Stimulated activated CD8-positive, alpha-beta memory T cell treated with anti-CD3 and anti-CD28 coated beads, Interleukin-7, amount 100 ng/mL, for 4 hours (primary cell): ENCODE measurements at places on chromosomes 1 and 21.

DNA sequence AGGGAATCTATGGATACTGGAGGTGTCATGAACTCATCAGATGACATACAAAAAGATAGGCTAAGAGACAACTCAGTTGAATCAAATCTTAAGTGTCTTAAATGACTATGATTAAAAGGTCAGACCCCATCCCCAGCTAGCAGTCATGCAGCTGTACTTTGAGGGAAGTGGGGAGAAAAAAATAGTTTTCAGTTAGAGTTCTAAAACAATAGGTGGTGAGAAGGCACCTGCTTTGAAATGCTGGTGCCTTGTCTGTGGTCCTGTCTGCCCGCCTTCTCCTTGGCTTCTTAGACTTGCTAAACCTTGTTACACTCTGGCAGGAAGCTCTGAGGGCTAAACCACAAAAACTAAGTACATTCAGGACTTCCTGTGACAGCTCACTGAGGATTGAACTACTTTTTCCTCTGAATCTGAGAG, 15.3 kb downstream of the CD2 start:
- DNase-seq, result peak; percentile 70

DNA sequence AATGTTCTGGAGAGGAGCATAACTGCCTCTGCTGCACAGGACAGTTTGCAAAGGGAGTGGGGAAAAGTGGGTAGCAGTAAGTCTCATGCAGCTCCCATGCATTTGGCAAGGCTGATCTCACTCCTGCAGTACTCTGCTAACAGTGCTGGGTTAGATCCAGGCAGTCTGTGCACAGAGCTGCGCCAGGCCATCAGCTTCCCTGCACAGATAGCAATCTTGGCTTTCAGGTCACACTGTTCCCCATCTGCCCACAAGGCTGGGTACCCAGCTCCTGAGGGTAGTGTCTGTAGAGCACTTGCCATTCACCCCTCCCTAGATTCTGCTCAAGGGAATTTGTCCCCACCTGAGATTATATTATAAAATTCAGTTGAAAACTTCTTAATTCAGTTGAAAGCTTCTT, 72.1 kb downstream of the SH3BGR start:
- DNase-seq, result no peak

DNA sequence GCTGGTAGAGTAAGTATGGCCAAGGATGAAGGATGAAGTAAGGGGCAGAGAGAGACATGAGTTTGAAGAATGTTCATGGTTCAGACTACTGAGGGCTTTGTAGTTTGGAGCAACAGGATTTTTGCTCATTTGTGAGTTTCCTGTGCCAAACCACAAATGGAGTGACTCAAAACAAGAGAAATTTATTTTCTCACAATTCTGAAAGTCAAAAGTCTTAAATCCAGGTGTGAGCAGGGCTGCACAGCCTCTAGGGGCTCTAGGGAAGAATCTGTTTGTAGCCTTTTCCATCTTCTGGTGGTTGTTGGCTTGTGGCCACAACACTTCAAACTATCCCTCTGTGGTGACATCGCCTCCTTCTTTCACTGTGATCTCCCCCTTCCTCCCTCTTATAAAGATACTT, 58.9 kb downstream of the RHOU start:
- DNase-seq, result no peak

- no peak for DNase-seq
Measured at GRCh38 chr1:155294520-155295182, 6.6 kb downstream of the PKLR start.

DNA sequence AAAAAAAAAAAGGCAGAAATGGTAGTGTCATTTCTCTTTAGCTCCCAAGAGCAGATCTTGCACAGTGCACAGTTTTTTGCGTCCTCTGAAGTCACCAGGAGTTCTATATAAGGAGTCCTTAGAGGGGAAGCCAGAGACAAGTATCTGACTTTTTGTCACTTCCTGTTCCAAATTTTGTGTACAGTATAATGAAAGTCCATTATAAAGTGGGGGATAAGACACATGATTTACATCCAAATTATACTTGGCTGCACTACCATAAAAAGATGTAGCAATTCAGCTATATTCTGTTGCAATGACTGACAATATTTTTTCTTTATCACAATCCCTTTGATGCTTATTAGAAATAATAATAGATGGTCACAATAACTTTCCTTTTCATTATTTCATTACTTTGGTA, 1276.9 kb upstream of the ADGRL2 start:
- DNase-seq, result no peak

DNA sequence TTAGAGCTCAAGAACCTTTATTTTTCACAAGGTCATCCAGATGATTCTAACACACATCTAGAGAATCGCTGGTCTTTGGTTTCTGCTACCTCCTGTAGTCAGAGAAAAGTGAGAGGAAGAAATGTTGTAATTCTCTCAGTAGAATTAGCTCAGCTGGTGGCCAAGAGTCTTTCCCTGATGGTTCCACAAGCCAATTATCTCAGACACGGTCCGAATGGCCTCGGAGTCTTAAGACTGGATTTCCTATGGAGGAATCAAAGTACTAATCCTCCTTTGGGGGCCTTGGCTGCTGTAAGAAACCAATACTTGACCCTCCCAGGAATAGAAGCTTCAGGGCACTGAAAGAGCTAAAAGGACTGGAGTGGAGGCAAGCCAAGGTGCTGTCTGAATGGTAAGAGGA, 1.8 kb downstream of the TMEM81 start:
- no peak for DNase-seq

- peak; percentile 15 for DNase-seq
Measured at GRCh38 chr1:10939654-10940450, 72.6 kb upstream of the TARDBP start.

DNA sequence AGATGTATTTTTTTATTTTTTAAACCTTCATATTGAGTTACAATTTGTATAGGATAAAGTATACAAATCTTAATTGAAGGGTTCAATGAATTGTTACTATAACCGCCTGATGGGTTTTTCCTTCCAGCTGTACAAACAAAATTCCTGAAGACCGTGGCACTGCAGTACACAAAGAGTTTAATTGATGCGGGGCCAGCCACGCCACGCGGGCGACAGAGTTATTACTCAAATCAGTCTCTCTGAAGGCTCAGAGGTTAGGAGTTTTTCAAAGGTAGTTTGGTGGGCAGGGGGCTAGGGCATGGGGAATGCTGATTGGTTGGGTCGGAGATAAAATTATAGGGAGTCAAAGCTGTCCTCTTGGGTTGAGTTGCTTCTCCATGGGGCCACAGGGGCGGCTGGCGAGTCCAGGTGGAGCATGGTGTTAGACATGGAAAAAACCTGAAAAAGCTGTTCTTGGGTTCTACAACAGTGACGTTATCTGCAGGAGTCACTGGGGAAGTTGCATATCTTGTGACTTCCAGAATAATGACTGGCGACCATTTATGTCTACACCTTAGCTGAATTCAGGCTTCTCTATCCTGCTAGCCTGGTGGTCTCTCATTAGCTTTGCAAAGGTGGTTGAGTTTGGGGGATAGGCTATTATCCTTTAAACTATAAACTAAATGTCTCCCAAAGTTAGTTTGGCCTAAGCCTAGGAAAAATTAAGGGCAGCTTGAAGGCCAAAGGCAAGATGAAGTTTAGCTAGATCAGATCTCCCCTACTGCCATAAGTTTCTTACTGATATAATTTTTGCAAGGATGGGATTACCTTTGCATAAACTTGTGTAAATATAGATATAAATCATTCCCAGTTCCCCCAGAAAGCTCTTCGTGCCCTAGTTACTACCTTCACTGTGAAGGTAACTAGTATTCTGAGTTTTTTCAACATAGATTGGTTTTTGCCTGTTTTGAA, 13.0 kb upstream of the TMEM9 start:
- no peak for DNase-seq

GRCh38 chr1:153541641-153542590, 1.2 kb upstream of the S100A5 start:
- no peak for DNase-seq

GRCh38 chr1:26318338-26319064, 743 bp downstream of the CD52 start:
- DNase-seq, result peak; percentile 15

- no peak for DNase-seq
Measured at GRCh38 chr1:8370905-8371315, 53.0 kb downstream of the SLC45A1 start.

- no peak for DNase-seq
Measured at GRCh38 chr1:37360011-37360410, 114.4 kb upstream of the ZC3H12A start.

GRCh38 chr1:51926171-51926812, 47.8 kb upstream of the NRDC start:
- DNase-seq, result no peak

- DNase-seq, result no peak
Measured at GRCh38 chr1:110538921-110539320, 19.9 kb upstream of the KCNA10 start.

GRCh38 chr1:37123276-37124115, 89.2 kb upstream of the GRIK3 start:
- no peak for DNase-seq

GRCh38 chr1:62954758-62955157, 170.8 kb downstream of the ATG4C start:
- DNase-seq, result no peak

GRCh38 chr1:156492591-156493080, 7.9 kb downstream of the MEF2D start:
- DNase-seq, result no peak

GRCh38 chr21:35350965-35351364, 301.9 kb upstream of the RUNX1 start:
- no peak for DNase-seq

DNA sequence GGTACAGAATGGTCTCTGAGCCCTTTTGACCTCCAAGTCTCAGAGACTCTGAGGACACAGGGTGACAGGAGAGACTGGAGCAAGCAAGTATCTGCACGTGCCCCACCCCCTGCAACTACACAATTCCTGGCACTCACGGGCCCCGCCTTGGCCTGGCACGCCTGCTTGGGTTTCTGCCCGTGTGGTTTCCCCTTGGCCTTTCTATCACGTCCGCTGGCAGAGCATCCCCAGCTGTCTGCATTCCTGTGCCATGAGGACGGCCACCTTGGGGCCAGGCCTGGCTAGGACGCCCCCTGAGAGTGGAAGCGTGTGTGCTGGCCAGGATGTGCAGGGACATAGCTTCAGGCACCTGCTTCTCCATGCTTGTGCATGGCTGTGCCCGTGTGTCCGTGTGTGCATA, 14.3 kb upstream of the EDN2 start:
- no peak for DNase-seq

GRCh38 chr1:16218674-16219071, 6.2 kb upstream of the ARHGEF19 start:
- DNase-seq, result no peak

DNA sequence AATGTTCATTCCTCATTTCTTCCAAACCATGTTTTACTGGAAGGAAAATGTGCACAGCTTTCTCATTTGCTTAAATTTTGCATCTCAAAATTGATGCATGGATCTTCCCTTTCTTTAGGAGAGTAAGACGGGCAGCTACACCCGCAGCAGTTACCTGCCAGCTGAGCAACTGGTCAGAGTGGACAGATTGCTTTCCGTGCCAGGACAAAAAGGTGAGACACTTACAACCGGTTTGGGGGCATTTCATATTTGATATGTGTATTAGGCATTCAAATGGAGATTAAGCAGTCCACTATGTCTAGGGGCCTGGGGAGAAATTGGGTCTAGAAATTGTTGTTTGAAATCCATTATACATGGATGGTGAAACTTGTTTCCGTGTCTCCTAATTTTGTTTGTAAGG, 12.9 kb downstream of the C8A start:
- no peak for DNase-seq

- no peak for DNase-seq
Measured at GRCh38 chr1:65719391-65719790, 73.3 kb upstream of the PDE4B start.

- no peak for DNase-seq
Measured at GRCh38 chr1:185058876-185059275, 13.5 kb downstream of the RNF2 start.

- no peak for DNase-seq
Measured at GRCh38 chr1:169949139-169949538, 55.4 kb upstream of the SCYL3 start.

GRCh38 chr1:205827623-205828022, 14.6 kb upstream of the SLC41A1 start:
- DNase-seq, result no peak

DNA sequence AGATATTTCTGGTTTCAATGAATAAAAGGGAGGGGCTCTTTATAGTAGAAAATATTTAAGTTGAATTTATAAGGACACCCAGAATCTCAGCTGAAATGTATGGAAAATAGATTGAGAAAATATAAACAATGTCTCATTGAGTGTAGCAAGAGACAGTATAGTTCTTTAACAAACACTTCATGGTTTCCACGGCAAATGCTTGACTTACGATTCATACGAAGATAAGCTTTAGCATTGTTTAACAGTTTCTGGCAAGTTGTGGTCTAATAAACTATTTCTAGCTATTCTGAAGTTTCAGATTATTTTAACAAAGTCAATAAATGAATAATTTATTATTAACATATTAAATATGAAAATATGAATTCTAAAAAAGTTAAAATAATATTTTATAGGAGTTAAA, 1419.4 kb downstream of the KCNT2 start:
- no peak for DNase-seq

DNA sequence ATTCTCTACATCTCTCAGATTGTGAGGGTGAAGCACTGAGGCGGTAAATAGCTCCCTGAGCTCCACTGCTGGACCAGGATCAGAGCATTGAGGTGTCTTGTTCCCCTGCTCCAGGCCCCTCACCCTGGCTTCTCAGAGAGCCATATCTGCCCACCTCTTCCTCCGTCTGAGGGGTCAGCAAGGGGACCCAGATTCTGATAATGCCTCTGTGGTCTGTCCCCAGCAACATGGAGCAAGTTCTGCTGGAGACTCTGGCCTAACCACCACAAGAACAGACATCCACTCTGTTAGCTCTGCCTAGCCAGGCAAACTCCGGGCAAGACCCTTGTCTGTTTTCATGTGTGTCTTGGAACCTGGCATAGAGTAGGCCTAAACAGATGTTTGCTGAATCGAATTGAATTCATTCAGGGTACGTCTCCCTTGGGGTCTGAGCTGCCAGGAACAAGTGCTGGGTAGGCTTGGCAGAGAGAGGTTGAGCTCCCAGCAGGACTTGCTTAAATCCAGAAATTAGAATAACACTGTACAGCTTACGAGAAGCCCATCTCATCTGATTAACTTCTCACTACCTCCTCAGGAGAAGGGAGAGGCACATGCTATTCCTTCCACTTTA, 2.3 kb downstream of the TRAF5 start:
- no peak for DNase-seq

DNA sequence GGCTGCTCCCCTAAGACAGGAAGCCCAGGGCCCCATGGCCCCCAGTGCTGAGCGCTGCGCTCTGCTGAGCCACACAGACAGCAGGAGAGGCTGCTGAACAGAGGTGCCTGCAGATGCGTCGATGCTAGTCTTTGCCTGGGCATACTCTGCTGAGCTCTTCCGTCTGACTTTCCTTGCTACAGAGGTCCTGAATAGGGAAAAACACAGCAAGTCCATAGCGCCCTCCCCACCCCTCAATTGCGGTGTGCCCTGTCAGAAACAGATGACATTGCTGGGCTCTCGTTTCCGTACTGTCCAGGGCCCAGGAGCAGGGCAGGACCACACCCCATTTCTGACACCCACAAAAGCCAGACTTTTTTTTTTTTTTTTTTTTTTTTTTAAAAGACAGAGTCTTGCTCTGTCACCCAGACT, 252.5 kb downstream of the SDCCAG8 start:
- peak; percentile 24 for DNase-seq

- DNase-seq, result no peak
Measured at GRCh38 chr1:181347495-181348390, 135.6 kb upstream of the CACNA1E start.
